ENCODE measurements at places on chromosomes 7 and 10.

GRCh38 chr7:47772492-47772891 lies 175.8 kb downstream of the PKD1L1 start:
- DNase-seq: no peak

- no peak for DNase-seq
Observed at GRCh38 chr7:147595042-147595441, 995.5 kb upstream of the C7orf33 start.

- no peak for DNase-seq
Observed at GRCh38 chr10:68446179-68446578, 25.6 kb downstream of the DNA2 start.

DNA sequence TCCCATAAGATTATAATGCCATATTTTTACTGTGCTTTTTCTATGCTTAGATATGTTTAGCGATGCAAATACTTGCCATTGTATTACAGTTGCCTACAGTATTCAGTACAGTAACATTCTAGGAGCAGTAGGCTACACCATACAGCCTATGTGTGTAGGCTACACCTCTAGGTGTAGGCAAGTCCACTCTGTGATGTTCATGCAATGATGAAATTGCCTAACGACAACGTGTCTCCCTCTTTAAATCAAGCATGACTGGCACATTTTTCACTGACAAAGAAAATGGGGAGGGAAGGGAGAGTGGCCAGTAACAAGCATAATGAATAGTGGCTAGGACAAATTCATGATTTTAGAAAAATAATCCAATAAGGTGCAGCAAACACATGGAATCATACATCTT lies 1.7 kb downstream of the NCAPG2 start:
- no peak for DNase-seq

- DNase-seq: no peak
Observed at GRCh38 chr10:80684259-80684658, 146.6 kb downstream of the SH2D4B start.

DNA sequence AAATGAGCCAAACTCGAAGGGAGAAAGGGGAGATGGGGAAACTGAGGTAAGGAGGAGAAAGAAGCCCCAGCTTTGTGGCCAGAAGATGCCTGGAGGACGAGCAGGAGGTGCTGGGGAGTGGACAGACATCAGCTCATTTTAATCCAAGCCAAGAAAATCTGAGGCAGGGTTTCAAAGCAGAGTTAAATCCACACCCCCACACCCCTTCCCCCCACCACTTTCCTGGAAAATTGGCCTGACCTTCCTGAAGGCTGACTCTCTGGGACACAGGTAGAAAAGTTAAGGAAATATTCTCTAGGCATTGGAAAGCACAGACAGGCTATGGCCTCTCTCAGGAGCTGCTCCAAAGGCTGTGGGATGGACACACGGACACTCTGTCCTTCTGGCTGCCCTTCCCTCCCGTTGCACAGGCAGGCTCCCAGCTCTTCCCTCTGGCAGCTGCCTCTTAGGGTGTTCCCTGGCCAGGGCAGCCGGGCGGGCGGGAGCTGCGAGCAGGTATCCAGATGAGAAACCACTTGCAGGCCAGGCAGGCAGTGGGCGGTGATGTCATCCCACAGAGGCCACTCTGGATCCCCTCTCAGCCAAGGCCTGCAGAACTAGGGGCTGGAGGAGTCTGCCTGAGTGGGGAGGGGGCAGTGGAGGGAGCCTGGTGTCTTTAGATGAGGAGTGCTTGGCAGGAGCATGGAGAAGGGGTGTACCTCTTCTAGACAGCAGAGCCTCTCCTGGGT lies 171.8 kb downstream of the NEURL1 start:
- DNase-seq: no peak

DNA sequence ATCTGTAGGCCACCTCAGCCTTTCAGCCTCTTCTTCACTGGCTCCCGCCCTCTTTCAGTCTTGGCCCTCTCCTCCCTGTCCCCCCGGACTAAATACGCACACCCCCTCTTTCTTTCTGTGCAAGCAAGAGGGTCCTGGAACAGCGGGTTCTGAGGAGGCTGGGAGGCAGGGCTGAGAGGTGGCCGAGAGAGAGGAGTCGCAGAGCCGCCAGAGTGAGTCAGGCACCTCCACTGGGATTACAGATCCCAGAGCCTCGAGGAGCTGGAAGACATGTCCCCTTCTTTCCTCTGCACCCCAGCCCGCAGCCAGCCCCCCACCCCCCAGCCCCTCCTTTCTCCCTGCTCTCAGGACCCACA lies 182 bp downstream of the CCDC136 start:
- no peak for DNase-seq

DNA sequence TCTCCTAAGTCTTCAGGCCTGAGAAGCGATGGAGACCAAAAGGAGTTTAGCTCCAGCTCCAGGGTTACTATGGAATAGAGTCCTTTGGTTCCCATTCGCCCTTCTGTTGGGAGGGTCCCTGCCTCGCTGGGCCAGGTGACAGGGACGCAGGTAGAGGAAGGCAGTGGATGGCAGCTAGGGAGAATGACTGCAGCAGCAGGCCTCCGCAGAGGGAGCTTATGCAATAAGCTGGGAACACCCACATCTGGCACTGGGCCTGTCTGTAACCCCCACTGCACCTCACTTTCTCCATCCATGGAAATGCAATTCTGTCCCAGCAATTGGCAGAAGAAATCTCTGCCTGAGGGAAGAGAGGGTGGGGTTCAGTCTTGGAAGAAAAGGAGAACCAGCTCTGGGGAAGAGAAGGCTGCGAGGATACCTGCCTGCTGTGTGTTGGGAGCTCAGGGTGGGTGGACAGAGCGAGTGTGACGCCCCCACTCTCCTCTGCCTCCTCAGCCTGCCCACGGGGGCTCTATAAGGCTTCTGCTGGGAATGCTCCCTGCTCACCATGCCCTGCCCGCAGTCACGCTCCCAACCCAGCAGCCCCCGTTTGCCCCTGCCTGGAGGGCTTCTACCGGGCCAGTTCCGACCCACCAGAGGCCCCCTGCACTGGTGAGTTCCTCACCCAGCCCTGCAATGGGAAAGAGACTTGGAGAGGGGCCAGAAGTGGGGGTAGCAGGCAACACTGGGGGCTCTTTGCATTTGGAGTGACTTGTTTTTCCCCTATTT lies 10.3 kb downstream of the EPHB6 start:
- DNase-seq: no peak

DNA sequence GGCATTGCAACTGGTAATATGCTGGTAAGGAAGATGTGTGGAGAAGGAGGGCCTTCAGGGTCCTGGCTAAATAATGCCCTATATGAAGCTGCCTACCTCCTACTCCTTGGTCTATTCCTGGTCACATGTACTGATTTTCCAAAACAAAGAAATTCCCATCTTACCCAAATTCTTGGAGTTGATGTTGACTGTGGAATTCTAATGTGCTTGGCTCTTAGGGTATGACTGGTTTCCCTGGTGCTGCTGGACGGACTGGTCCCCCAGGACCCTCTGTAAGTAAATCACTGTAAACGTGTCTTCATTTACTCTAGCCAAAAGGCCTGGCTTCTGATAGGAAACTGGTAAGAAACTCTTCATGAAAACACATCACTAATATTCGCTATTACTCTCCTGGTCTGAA lies 27.0 kb downstream of the COL1A2 start:
- no peak for DNase-seq

- DNase-seq: no peak
Observed at GRCh38 chr7:20249920-20250319, 32.7 kb upstream of the MACC1 start.

DNA sequence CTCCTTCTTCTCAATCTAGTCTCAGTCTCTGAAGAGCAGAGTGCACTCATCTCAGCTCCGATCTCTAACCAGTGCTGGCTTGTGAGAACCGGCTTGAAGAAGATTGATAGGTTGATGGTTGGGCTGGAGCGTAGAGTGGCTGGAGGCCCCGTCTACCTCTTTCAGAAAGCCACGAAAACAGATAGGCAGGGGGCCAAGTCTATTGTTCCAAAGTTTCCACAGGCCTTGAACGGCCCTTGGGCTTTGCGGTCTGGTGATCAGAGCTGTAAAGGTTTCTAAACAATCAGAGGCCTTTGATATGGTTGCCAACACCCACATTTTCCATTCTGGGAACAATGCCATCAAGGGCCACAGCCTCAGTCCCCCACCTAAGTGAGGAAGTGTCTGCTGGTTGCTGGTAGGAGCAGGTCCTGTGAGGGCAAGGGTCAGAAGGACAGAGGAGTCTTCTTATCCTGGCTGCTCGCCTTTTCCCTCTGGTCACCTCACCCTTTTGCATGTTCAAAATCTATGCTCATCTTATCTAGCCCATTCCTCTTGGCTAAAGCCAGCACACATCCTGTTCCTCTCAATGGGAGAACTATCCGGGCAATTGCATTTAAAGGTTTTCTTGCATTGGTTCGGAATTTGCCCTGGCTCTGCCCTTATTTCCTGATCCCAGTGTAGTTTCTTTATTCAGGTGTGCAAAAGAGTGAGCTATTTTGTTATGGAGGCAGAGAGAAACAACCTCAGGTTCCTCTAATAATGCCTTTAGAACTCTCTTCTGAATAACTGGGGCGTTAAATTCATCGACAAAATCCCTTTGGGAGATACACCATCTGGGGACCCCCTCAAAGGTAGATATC lies 70.3 kb upstream of the KMT2E start:
- no peak for DNase-seq

GRCh38 chr10:9051328-9051974 lies 997.0 kb downstream of the GATA3 start:
- no peak for DNase-seq

- DNase-seq: no peak
Observed at GRCh38 chr10:16742165-16742960, 74.9 kb downstream of the RSU1 start.

DNA sequence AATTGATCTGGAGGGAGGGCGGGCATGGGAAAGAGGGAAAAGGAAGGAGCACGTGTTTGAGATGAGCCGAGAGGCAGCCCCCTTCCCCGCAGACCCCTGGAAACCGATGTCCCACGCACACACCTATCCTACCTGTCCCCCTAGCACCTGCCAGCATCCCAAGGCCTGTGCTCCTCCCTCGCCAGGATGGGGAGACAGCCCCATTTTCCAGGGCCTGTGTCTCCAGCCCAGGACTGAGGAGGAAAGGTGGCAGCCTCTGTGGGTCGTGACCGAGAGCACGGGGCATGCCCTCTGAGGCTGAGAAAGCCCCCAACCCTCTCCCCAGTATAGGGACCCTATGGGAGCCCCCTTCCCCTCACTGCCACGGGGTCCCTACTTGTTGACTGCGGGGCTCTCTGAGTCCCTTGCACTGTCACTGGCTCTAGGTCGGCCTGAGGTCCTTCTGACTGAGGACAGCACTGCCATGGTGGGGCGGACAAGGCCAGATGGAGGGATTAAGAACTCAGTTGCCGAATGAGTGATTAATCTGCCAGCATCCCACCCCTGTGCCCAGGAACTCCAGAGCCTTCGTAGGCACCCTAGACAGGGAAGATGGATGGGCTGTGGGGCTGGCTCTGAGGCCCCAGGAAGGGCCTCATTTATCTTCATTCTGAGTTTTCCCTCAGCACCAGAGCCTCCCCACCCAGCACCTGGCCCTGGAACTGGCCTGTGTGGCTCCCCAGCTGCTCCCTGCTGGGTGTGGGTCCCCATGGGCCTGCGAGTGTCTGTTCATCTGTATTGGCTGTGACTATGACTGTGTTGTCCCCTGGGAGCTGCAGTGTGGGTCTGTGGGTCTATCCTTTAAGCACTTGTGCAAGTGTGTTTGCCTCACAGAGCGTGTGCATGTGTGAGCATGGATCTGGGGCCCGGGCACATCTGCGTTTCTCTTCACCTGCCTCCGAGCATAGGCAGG lies 26.0 kb downstream of the CRHR2 start:
- no peak for DNase-seq

- DNase-seq: peak; percentile 76
Observed at GRCh38 chr7:99499721-99500636, at the start of gene ZNF394. TSS of gene ZNF394 (minus strand) at chr7:99500281. CDS start at chr7:99500093, 188 bp downstream.

GRCh38 chr7:148253629-148254028 lies 336.9 kb upstream of the C7orf33 start:
- no peak for DNase-seq

Measured in stimulated activated CD8-positive, alpha-beta memory T cell treated with anti-CD3 and anti-CD28 coated beads, Interleukin-15, amount 100 ng/mL, for 4 hours (primary cell).